Fibroblast of mammary gland (primary cell): ENCODE measurements at places on chromosomes 13 and 19.

DNA sequence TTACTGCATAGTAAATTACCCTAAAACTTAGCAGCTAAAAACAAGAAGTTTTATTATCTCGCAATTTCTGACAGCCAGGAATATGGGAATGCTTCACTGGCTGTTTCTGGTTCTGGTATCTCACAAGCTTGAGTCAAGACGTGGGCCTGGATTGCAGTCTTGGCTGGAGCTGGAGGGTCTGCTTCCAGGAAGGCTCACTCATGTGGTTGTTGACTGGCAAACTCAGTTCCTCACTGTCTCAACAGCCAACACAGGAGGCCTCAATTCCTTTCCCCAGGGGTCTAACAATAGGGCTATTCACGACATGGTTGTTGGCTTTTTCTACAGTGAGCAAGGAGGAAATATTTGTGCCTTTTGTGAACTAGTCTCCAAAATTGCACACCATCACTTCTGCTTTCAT lies 146.3 kb downstream of the GPC5 start:
- DNase-seq, result no peak

DNA sequence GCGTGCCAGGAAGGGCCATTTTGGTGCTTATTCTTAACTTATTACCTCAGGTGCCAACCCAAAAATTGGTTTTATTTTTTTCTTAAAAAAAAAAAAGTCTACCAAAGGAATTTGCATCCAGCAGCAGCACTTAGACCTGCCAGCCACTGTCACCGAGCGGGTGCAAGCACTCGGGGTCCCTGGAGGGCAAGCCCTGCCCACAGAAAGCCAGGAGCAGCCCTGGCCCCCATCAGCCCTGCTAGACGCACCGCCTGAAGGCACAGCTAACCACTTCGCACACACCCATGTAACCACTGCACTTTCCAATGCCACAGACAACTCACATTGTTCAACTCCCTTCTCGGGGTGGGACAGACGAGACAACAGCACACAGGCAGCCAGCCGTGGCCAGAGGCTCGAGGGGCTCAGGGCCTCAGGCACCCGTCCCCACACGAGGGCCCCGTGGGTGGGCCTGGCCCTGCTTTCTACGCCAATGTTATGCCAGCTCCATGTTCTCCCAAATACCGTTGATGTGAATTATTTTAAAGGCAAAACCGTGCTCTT lies 49.3 kb downstream of the RAB20 start:
- no peak for DNase-seq

DNA sequence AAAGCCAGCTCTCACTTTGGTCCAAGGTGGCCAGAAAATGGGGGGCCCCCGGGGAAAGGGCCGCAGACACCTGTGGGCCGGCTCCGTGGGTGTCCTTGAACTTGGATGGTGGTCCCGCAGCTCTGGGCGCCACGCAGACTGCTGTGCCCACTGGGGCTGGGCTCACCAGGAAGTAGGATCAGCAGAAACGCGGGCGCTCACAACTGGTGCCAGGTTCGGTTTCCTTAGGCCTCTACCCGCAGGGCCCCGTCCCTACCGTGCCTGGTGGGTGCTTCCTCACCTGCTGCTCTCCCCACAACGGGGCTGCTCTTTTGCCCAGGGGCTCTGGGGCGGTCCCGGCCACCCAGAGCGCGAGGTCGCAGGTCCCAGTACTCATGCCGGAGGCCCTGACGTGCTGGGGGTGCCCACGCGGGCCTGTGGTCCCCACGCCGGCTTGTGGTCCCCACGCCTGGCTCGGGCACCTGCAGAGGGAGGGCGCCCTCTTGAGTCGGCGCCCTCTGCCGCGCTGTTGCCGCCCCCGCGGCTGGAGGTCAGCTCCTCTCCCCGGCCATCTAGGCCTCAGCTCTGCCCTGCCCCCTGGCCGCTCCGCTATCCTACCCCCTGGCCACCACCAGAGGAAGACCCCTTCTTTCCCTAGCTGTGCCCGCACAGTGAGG lies 1303.6 kb downstream of the UQCRFS1 start:
- no peak for DNase-seq

GRCh38 chr19:18961767-18962620 lies 21.0 kb upstream of the HOMER3 start:
- DNase-seq, result no peak

- peak; percentile 34 for DNase-seq
These were observed 102.3 kb upstream of the POSTN start for GRCh38 chr13:37700887-37701286.

GRCh38 chr13:76038920-76039716 lies 403.0 kb downstream of the LMO7 start:
- DNase-seq, result no peak
